Esophagus mucosa (tissue), 1 donor: ENCODE measurements at places on chromosomes 5 and 9. TPM values are rescaled to one million over a fixed set of nuclear protein-coding genes. Genes with fewer than 3 reads are reported as not detected.

GRCh38 chr5:157387683-157388093 lies 72.3 kb upstream of the NIPAL4 start:
- no peak for ATAC-seq

DNA sequence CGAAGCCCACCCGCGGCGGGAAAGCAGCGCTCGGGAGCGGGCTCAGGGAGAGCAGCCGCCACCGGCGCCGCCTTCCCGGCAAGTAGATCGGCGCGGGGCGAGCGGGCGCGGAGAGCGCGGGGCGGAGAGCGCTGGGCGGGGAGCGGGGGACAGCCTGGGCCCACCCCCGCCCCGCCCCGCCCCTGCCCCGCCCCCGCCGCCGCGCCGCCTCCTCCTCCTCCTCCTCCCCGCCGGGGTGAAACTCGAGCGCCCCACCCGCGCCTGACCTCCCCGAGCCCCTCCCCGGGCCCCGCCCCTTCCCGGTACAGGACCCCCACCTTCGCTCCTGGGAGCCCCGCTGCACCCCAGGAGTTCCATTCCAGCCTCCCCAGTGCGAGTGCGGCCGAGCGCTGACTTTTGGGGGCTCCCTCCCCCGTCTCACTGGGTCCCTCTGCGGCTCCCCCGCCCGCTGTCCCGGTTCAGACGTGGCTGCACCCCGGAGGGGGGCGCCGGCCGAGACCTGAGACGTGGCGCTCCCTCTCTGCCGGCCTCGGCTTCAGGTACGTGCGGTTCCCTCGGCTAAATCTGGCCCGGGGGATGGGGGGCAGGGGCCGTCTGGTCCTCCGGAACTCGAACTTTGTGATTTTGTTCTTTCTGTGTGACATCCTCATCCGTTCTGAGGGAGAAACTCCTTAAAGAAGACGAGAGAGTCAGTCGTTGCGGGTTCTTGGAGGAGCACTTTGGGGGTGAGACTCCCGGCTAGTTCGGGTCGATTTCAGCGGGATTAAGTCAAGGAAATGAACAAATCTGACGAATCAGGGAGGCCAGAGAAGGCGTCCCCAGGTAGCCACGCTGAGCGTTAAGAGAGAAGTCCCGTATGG lies at the start of gene SEMA5A:
Gene SEMA5A, minus strand, starts transcription at position 84 of the 860 bp plus-strand sequence. CDS start 166,129 bp downstream, outside the sequence.
- peak; percentile 90 for ATAC-seq

DNA sequence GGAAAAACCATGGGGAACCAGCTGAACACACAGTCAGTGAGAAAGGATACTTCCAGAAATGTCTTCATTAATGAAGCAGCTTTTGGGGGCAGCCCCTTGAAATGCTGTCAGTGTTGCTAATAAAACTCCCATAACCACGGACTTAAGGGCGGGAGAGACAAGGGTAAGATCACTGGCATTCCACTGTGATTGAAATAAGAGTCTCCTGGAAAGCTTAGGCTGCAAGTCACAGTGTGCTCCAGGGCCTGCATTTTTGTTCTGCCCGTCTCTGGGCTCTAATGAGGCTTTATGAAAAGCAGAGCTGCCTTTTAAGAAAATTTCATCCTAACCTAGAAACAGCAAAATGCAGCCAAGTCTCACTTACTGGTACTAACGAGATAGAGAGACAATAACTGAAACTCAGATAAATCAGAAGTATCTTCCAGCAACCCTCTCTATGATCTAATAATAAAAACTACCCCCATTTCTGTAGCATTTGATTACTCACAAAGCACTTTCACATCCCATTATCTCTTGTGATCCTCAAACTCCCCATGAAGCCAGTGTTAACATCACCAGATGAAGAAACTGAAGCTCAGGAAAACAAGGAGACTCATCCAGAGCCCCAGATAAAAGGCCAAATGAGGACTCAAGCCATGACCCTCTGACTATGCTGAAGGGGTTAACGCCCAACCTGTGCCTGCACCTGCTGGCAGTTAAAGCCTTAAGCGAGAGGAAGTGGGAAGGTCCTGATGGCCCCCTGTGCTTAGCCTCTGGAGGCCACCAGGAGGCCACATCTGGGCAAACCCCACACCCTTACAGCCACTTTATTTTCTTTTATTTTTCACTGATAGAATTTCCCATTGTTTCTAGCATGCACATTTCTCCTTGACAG lies 37.5 kb downstream of the SPOCK1 start:
- ATAC-seq, result no peak

- ATAC-seq, result no peak
Measured at GRCh38 chr5:154521756-154522155, 43.7 kb upstream of the HAND1 start.

The MLANA gene
- not detected for total RNA-seq

DNA sequence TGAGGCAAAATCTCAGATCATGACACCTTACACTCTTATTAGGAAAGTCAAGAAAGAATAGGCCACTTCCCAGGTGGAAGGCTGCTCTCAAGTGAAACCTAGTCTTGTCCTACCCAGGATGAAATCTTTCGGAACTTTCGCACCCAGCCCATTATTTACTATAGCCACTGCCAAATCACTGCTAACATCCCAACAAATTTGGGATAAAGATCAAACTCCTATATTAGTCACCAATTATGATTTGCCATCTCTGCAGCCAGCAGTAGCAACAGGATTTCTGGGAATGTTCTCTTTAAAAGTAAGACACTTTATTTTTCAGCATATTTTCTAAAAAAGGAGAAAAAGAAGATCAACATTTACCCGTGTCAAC lies 224.6 kb downstream of the GAS1 start:
- ATAC-seq, result no peak

DNA sequence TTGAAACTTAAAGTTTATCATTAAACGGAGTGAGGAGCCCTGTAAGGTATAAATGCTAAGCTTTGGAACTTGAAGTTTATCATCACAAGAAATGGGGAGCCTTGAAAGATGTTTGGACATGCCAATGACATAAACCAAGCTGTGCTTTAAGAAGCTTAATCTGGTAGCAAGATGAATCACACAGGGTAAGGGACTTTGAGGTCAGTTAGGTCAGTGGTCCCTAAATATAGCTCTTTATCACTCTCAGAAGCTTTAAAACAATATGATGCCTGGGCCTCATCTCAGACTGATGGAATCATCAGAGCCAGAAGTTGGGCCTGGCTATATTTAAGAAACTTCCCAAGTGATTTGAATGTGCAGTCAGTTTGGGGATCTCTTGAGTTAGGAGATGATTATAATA lies 85.7 kb downstream of the TNC start:
- no peak for ATAC-seq

The RORB gene
- total RNA-seq, result 0.08 TPM

GRCh38 chr9:99485459-99485858 lies 263.4 kb downstream of the SEC61B start:
- no peak for ATAC-seq

The WDR31 gene
- 3.7 TPM for total RNA-seq

The CD72 gene
- total RNA-seq, result 0.52 TPM

DNA sequence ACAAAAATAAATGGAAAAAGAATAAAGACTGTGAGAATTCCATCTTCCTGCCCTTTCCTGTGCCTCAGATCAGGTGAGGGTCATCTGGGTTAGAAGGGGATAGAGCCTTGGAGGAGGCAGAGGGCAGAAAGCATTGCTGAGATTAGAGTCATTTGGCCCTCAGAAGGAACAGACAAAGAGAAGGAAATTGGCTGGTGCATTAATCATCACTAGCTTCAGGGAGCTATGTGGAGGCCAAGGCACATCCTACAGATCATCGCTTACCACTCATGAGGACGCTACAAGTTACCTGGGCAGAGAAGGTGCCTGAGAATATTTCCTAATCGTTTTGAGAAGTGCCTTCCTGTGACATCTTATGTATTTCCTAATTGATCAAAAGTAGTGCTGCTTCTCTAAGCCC lies 74.5 kb downstream of the C7 start:
- ATAC-seq, result no peak

DNA sequence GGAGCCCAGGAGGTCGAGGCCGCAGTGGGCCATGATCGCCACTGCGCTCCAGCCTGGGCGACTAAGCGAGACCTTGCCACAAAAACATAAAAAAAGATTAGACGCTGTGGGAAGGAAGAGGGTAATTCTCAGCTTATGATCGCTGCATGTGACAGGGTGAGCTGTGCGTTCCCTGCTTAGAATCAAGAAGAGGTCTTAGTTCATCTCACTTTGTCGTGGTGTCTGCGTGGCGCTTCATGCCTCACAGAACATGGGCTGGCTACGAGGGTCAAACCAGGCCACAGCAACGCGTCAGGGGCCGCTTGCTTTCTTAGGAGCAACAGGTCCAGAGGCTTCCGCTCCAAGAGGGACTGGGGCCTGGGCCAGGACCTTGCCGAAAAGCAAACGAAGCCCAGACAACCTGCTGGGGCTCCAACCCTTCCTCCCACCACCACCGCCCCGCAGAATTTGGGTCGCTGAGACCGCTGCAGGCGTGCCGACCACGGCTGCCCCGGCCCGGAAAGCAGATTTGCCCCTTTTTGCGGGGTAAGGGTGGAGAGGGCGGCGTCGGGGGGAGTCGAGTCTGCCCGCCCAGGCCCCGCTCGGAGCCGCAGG lies 10.0 kb upstream of the GRIN1 start:
- peak; percentile 2 for ATAC-seq

GRCh38 chr5:20680718-20681302 lies 692.8 kb upstream of the CDH18 start:
- ATAC-seq, result no peak

DNA sequence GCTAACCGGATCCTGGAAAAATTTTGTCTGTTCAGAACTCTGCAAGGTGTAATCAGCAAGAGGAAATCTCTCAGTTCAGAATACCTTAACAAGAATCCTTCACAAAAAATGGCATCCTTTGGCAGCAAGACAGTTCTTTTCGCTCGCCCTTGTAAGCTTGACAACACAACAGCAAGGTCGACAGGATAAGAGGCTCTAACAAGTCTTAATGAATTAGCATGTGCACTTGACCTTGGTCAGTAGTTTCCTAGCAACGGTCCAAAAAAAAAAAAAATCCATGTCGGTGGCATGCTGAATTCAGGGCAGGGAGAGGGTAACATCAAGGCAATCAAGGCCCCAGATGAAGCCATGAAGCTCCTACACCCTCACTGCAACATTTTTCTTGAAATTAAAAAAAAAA lies 172.8 kb downstream of the APBA1 start:
- no peak for ATAC-seq

The ADRA1B gene
- not detected for total RNA-seq

DNA sequence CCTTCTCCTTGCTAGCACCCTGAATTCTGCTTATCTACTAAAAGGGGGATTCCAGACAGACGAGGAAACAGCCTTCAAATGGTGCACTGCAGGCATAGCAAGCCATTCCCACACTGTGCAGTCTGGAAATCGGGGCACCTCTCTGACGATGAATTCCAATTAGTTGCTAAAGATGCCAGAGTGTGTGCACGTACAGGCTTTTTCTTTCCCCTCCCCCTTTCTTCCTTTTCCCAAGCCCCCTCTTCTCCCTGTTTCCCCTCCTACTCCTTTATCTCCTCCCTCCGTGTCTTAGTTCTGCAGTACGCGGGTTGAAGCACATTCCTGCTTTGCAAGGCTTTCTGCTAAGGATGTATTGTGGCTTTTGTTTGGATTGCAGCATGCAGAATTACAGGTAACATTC lies at the start of gene GPR21:
Gene GPR21, plus strand, starts transcription at position 316 of the 400 bp plus-strand sequence. CDS start 900 bp downstream, outside the sequence.
- no peak for ATAC-seq

The GLRA1 gene
- not detected for total RNA-seq

DNA sequence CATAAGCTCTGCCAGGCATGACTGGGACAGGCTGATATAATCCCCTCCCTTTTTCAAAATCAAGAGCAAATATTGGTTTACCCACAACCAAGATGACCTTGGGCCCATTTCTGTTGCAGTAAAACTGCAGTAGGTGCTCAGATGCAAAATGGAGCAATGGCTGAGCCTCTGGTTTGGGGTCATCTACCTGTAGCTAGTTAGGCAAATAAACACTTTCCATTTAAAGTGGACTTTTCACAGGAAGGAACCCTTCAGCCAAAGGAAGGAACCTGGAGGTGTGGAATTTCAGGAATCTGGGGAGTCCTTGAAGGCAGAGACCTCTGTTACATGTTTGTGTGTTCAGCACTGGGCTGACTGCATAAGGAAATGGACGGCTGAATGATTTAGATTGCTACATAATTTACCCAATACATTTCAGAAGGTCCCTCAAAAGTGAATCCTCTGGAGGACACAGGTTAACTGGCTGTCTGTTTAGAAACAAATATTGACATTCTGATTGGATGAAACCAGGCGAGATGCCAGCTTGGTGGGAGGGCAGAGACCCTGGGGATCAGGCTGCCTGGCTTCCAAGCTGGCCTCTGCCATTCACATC lies 170.1 kb upstream of the ZNF618 start:
- no peak for ATAC-seq

The SLC27A6 gene
- 1.8 TPM for total RNA-seq

The SHC3 gene
- total RNA-seq, result 1.4 TPM

- ATAC-seq, result peak; percentile 32
Measured at GRCh38 chr5:73387601-73388305, 60.8 kb downstream of the FOXD1 start.

DNA sequence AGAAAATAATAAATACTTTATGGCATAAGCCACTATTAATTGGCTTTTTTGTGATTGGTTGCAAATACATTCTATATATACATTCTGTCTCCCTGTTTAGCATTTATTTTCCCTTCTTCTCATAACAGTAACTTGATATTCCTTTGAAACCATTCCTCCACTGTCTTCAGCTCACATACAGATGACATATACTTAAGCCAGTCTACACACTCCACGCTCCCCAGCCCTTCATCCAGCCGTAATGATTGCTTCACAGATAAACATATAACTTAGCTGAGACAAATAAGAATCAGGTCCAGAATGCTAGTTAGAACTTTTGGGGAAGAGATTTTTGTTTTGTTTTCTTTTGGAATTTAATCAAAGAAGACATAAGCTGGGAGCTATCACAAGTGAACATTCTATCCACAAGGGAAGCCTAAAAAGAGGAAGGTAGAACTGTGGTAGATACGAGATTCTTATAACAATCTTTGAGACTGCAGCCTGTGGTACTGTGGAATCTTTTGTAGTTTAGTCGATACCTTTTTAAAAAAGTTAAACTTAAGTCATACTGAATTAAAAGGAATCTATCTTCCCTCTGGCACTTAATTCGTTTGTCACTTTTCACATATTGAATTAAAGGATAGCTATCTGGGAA lies 365.1 kb upstream of the PRR16 start:
- ATAC-seq, result no peak

The FYB1 gene
- 64.7 TPM for total RNA-seq

The F2RL1 gene
- 12.0 TPM for total RNA-seq

The SLCO6A1 gene
- not detected for total RNA-seq

GRCh38 chr5:176803068-176803942 lies 7.1 kb upstream of the UNC5A start:
- ATAC-seq, result no peak

DNA sequence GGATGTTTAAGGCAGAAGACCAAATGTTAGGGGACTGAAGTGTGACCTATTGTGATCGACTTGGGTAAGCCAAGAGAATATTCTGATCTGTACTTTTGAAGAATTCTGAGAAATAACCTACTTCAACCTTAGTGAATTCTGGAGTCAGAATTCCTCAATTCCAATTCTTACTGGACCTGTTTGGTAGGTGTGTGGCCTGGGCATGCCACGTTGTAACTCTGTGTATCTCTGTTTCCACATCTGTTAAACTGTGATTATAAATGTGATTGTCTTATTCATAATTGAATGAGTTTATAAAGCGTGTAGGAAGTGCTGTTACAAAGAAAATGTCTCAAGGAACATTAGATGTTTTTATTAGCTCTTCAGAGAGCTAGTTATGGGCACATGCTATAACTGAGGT lies 64.5 kb downstream of the TUSC1 start:
- ATAC-seq, result peak; percentile 72

GRCh38 chr9:107749787-107750444 lies 260.3 kb upstream of the KLF4 start:
- ATAC-seq, result peak; percentile 64

- ATAC-seq, result no peak
Measured at GRCh38 chr5:137184734-137185133, 314.4 kb downstream of the SPOCK1 start.
